ENCODE measurements at places on chromosomes 5 and 9. TPM values are rescaled to one million over a fixed set of nuclear protein-coding genes. Genes with fewer than 3 reads are reported as not detected.

PCDHA7 gene
- total RNA-seq = 0.72 TPM

CCL19 gene
- total RNA-seq = not detected

GRCh38 chr5:5017827-5018577, 122.1 kb upstream of the ADAMTS16 start:
- H3K27me3 ChIP-seq = no peaks in the 10 kb centered on the region
- H3K4me1 ChIP-seq = peaks cover 30% of the 10 kb centered on the region
- peak overlapping the region; percentile 82 for H3K27ac ChIP-seq
- H3K4me3 ChIP-seq = peak overlapping the region; percentile 5

ECSCR gene
- not detected for total RNA-seq

RAI14 gene
- total RNA-seq = 149 TPM

CLTA gene
- total RNA-seq = 262 TPM

DNA sequence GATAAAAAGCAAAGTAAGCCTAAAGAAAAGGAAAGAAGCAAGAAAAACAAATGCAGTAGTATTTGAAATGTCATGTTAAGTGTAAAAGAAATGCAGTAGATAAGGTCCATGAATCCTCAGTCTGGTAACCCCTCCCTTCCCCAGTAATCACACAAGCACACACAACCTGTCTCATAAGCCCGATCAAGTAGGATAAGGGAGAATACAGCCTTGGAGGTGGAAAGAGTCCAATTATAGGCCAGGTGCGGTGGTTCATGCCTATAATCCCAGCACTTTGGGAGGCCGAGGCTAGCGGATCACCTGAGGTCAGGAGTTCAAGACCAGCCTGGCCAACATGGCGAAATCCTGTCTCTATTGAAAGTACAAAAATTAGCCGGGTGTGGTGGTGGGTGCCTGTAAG, 117.9 kb downstream of the GADD45G start:
- no peak overlapping the region for H3K27ac ChIP-seq
- no peaks in the 10 kb centered on the region for H3K4me1 ChIP-seq
- H3K4me3 ChIP-seq = no peak overlapping the region

DND1 gene
- not detected for total RNA-seq

GRCh38 chr9:114653556-114654159, 3.9 kb downstream of the TEX53 start:
- H3K27me3 ChIP-seq = no peaks in the 10 kb centered on the region
- no peak overlapping the region for H3K4me3 ChIP-seq

DNA sequence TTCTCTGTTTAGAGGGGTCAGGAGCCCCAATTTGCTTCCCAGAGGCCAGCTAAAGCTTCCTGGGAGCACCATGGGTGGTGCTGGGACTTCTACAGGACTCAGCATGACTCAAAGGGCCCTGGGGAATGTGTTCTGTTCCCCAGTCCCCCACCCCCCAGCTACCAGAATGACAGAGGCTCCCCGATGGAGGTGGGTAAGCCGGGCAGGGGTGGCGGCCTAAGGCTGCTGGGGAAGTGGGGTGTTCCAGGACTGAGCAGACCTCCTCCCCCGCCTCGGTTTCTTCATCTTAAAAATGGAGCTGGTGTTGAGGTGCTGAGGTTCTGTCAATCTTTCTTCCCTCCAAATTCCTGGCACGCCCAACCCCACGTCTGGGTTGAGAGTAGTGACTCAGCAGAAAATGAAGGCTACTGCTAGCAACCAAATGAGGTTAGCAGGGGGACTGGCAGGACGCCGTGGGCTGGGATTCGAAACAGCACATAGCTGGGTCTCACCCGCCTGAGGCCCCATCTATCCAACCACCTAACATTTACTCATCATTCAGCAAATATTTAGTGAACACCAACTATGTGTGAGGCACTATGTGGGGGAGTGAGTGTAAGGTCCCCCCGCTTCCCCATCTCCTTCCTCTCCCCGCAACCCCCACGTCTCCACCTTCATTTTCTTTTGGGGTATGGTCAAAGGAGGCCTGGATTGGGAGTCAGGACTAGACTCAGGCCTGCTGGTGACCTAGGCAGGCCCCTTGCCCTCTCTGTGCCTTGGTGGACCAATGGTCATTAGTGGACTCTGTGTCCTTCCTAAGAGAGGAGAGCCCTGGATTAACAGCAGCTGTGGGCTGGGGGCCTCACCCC, 50.2 kb downstream of the C9orf50 start:
- peak overlapping the region; percentile 16 for H3K4me3 ChIP-seq
- no peaks in the 10 kb centered on the region for H3K36me3 ChIP-seq
- peak; percentile 98 for DNase-seq

- H3K36me3 ChIP-seq = no peaks in the 10 kb centered on the region
- no peak for DNase-seq
- no peaks in the 10 kb centered on the region for H3K27me3 ChIP-seq
- no peak overlapping the region for H3K4me3 ChIP-seq
- H3K4me1 ChIP-seq = no peaks in the 10 kb centered on the region
Measured at GRCh38 chr5:22780756-22781155, 72.4 kb downstream of the CDH12 start.

- no peaks in the 10 kb centered on the region for H3K27me3 ChIP-seq
- H3K4me1 ChIP-seq = no peaks in the 10 kb centered on the region
- DNase-seq = no peak
- no peak overlapping the region for H3K27ac ChIP-seq
Measured at GRCh38 chr5:54959673-54960418, 25.5 kb downstream of the ESM1 start.

- DNase-seq = peak; percentile 94
- H3K36me3 ChIP-seq = peaks cover 3% of the 10 kb centered on the region
- H3K27me3 ChIP-seq = no peaks in the 10 kb centered on the region
- H3K4me3 ChIP-seq = peak overlapping the region; percentile 89
- peak overlapping the region; percentile 87 for H3K27ac ChIP-seq
Measured at GRCh38 chr5:180799902-180800801, 2.5 kb downstream of the MGAT1 start.

GRCh38 chr5:108093186-108093585, 288.7 kb downstream of the FBXL17 start:
- H3K4me1 ChIP-seq = no peaks in the 10 kb centered on the region
- no peaks in the 10 kb centered on the region for H3K36me3 ChIP-seq
- no peak overlapping the region for H3K27ac ChIP-seq

ZNF879 gene
- 6.2 TPM for total RNA-seq

DNA sequence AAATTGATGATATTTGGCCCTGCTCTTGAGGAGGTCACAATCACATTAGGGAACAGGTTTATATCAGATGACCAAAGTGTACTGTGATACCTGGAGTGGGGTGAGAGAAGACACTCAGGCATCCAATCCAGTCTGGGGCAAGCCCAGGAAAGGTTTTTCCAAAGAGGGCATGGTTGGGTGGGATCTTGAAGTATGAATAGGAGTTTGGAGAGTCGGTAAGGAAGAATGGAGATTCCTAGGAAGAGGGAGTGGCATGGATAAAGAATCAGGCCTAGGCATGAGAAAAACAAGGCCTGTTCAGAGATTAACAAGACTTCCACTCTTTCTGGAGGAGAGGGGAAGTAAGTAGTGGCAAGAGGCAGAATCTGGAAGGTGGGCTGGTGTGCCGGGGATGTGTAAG, 91.1 kb downstream of the MVB12B start:
- no peaks in the 10 kb centered on the region for H3K27me3 ChIP-seq
- no peak overlapping the region for H3K4me3 ChIP-seq
- H3K4me1 ChIP-seq = peaks cover 5% of the 10 kb centered on the region
- peaks cover 5% of the 10 kb centered on the region for H3K36me3 ChIP-seq
- DNase-seq = no peak
- no peak overlapping the region for H3K27ac ChIP-seq

PLEKHG4B gene
- total RNA-seq = 0.36 TPM

PDLIM7 gene
- 159 TPM for total RNA-seq

MSX2 gene
- total RNA-seq = 1.5 TPM

DNA sequence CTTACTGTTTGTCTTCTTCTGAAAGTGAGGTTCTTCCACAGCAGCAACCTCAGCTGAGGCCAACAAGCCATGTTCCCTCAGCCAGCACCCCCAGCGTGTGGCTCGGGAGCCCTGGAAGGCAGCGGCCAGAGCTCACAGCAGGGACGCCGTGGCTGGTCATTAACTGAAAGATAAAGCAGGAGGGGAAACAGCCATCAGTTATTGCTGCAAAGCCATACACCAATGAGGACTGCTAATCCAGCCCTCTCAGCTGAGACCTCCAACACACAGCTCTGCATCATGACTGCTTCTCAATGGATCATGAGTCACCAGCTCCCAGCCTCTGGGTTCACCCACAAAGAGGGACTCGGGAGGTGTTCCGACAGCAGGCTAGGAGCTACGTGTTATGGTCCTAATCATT, 24.3 kb downstream of the ABCA1 start:
- no peak overlapping the region for H3K27ac ChIP-seq
- no peak overlapping the region for H3K4me3 ChIP-seq
- no peaks in the 10 kb centered on the region for H3K27me3 ChIP-seq
- peak; percentile 88 for DNase-seq

TXN gene
- 234 TPM for total RNA-seq

GRCh38 chr9:87720173-87720572, 5.7 kb upstream of the CTSL start:
- H3K4me1 ChIP-seq = peaks cover 11% of the 10 kb centered on the region
- DNase-seq = no peak
- no peaks in the 10 kb centered on the region for H3K27me3 ChIP-seq
- H3K4me3 ChIP-seq = no peak overlapping the region
- no peak overlapping the region for H3K27ac ChIP-seq

NMUR2 gene
- total RNA-seq = not detected

DNA sequence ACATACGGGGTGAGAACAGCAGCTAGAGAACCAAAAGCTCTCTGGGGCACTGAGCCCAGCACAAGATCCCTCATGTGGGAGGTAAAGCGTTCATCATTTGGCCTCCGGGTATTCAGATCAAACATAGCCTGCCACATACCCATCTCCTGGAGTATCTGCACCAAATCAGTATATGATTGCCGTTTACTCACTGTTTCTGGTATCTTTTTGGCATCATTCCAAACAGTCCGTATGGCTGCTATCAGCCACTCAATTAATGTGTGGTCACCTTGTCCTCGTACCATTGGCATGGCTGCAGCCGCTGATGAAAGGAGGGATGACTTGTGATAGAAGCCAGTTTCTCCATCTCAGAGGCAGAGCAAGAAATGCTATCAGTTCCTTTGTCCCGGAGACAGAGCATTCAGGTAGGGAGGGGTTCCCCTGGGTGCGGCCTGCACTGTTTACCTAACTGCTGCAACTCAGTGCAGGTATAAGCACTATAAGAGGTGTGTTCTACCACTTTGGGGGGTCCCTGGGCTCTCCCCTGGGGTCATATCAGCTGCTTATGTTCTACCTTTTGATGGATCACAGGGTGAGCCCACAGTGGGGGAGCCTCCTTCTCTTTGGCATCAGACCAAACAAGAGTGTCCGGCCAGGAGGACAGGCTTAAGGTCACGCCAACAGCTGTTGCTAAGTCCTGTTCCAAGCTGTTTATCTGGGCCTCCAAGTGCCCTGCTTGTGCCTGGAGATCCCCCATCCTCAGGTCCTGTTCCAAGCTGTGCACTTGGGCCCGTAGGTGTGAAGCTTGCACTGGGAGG, 9.4 kb downstream of the DMAC1 start:
- no peak overlapping the region for H3K27ac ChIP-seq
- no peaks in the 10 kb centered on the region for H3K27me3 ChIP-seq
- no peaks in the 10 kb centered on the region for H3K4me1 ChIP-seq
- no peak for DNase-seq

TEX48 gene
- total RNA-seq = not detected

SAPCD2 gene
- 0.88 TPM for total RNA-seq

NR6A1 gene
- 0.88 TPM for total RNA-seq

ANKRD31 gene
- total RNA-seq = 0.29 TPM

GRCh38 chr9:107489144-107489673, 360 bp downstream of the KLF4 start:
- no peak for DNase-seq
- H3K4me1 ChIP-seq = peaks cover 15% of the 10 kb centered on the region
- peaks cover 16% of the 10 kb centered on the region for H3K36me3 ChIP-seq
- H3K27me3 ChIP-seq = no peaks in the 10 kb centered on the region
- H3K27ac ChIP-seq = peak overlapping the region; percentile 76

DNA sequence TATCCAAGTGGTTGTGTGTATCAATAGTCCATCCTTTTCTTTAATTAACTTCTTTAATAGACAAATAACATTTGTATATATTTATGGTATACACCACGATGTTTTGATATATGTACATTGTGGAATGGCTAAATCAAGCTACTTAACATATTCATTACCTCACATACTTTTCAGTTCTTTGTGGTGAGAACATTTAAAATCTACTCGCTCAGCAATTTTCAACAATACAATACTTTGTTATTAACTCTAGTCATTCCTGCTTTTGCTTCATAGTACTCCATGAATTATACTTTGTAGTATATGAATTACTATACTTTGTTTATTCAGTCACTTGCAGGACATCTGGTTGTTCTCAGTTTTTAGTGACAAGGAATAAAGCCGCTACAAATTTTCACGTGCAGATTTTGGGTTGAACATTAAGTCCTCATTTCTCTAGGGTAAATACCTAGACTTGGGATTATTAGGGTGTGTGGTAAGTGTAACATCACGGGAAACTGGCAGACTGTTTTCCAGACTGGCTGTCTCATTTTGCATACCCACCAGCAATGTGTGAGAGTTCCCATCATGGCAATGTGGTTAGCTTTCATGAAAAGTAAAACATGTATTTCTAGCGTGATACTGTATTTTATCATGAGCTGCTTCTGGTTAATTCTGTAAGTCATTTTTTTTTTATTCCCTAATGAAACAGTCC, 354.4 kb upstream of the WWC1 start:
- no peak for DNase-seq
- no peak overlapping the region for H3K4me3 ChIP-seq
- H3K27me3 ChIP-seq = no peaks in the 10 kb centered on the region
- peaks cover 13% of the 10 kb centered on the region for H3K4me1 ChIP-seq
- H3K27ac ChIP-seq = no peak overlapping the region

DNA sequence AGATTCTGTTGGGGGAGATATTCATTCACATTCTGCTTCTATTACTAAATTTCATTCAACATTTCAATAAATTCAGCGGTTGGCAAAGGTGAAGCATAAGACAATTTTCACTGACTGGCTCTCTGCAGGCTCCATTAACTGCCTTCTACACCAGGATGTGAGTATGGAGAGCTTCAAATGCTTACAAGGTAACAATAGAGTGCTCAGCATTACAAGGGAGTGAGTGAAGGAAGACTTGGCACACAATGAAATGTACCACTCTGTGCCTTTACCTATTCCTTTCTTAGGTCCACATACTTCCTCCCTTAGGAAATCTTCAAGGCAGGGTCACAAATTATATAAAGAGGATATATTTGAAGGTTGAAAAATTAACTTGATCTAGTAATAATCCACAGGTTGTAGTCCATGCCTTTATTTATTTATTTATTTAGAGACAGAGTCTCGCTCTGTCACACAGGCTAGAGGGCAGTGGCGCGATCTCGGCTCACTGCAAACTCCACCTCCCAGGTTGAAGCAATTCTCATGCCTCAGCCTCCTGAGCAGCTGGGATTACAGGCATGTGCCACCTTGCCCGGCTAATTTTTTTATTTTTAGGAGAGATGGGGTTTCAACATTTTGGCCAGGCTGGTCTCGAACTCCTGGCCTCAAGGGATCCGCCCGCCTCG, 76.6 kb upstream of the FAM169A start:
- no peak overlapping the region for H3K4me3 ChIP-seq
- no peak for DNase-seq
- H3K36me3 ChIP-seq = no peaks in the 10 kb centered on the region
- peaks cover 2% of the 10 kb centered on the region for H3K4me1 ChIP-seq

Data from osteoblast (primary cell).